Activated T-helper 1 cell treated with anti-CD3 and anti-CD28 coated beads, Interleukin-2, amount 50 U/mL, for 16 hours (primary cell): ENCODE measurements at places on chromosomes 6 and 20.

DNA sequence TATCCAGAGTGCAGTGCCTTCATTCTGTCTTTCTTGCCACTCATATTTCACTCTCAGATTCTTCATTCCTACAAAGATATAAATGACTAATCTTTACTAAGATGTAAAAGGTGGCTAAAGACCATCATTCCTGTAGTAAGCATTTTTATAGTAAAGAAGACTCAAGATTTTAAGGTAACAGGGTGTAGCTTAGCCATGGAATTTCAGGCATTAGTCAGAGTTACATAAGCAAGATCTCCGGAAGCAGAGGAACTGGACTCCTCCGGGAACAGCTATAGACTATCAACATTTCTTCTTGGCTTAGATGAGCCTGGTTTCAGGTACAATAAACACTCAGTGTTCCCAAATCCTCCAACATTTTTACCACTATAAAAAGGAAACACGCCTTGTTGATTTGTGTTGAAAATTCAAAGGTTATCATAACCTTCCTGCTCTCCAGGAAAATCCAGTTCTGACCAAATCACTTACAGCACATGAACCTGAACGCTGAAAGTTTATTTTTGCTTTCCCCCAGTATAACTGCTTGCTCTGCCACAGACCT is 23.7 kb downstream of the SERPINB1 start:
- DNase-seq: no peak

- no peak for DNase-seq
These were observed 110.1 kb downstream of the GPR63 start for GRCh38 chr6:96727144-96727543.

GRCh38 chr6:138272533-138273315 is 54.4 kb upstream of the PBOV1 start:
- DNase-seq: no peak

DNA sequence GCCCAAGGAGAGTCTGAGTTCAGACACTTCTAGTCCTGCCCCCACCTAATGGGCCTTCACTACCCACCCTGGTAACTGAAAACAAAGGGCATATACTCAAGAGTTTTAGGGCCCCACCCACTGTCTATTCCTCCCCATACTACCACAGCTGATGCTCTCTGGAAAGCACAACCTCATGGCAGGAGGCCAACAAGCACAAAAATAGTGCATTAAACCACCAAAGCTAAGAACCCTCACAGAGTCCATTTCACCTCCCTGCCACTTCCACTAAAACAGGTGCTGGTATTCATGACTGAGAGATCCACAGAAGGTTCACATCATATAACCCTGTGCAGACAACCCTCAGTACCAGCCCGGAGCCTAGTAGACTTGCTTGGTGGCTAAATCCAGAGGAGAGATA is 132.1 kb upstream of the ADGRB3 start:
- DNase-seq: no peak

DNA sequence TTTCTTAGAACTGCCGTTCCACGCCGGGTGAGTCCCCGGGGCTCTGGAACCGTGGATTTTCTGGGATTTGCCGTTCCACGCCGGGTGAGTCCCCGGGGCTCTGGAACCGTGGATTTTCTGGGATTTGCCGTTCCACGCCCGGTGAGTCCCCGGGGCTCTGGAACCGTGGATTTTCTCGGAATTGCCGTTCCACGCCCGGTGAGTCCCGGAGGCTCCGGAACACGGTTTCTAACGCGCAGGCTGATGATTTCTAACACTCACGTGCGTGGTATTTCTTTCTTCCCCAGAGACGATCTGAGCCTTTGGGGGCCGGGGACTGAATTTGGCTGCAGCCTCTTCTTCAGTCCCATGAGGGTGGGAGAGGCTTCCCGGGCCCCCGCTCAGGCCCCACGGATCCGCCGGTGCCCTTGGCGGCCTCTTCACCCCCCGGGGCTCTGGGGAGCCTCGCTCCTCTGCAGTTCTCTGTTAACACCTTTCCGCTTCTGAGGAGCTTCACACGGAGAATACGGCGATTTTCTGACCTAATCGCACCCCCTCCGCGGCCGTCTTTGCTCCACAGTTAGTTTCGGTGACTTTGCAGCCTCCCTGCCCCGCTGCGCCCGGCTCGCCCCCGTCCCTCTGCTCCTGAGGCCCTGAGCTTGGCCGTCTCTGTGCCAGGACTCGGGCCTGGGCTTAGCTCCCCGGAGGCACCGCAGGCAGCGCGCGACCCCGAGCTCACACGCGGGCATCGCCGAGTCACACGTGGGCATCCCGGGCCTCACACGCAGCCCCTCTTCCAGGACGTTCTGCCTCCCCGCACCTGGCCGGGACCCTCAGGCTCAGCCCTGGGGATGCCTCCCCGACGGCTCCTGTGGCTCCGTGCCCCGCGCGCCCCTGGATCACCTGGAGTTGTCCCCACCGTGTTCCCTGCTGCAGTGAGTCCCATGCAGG is 7.2 kb upstream of the KIF25 start:
- no peak for DNase-seq

DNA sequence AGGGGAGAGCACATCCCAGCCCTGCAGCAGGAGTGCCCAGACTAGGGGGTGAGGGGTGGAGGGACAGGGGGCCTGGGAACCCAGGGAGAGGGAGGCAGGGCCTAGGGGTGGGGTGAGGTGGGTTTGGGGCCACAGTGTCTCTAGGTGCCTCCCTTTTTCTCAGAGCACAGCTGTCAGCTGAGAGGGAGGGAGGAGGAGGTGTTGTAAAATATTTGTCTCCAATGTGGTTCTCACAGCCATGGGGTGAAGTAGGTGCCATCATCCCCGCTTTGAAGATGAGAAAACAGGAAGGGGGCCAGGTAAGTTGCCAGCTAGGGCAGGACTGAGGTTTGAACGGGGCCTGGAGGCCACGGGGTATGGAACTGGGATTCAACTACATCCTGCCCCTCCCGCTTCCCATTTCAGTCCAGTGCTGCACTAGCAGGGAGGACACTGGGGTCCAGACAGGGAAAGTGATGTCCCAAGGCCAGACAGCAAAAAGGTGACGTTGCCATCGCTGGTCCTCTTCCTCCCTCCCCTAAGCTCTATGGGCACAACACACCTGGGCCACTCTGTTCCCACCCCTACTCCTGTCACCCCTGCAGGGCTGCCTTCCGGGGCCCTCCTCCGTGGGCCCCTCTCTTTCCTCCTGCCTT is 20.3 kb downstream of the PACSIN1 start:
- DNase-seq: no peak

DNA sequence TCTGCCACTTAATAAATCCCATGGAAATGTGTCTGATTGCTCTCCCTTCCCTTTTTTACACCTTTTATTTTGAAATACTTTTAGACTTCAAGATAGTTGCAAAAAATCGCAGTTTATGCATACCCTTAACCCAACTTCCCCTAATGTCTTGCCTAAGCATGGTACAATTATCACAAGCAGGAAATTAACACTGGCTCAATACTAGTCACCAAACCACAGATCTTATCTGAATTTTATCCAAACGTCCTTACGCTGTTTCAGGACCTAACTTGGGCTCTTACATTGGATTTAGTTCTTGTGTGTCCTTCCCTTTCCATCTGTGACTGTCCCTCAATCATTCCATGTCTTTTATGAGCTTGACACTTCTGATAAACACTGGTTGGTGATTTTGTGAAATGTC is 146.3 kb downstream of the ZNF217 start:
- DNase-seq: no peak

GRCh38 chr6:9095729-9096128 is 660.4 kb upstream of the SLC35B3 start:
- no peak for DNase-seq

DNA sequence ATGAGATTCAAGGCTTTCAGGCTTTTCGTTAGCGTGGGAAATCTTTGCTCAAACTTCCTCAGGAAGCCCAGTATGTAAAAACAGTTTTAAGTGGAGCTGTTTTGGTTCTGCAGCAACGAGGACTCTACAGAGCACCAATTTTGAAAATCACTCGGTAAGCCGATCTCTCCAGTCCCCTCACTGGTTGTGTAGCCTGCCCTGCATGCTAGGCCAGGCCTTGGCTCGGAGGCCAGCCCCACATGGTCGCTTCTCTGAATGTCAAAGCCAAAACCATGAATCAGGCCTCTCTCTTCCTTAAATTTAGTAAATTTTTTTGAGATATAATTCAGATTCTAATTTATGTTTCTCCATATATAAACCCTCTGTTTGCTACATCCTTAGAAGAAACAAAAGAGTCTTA is 108.0 kb downstream of the CHD6 start:
- no peak for DNase-seq

DNA sequence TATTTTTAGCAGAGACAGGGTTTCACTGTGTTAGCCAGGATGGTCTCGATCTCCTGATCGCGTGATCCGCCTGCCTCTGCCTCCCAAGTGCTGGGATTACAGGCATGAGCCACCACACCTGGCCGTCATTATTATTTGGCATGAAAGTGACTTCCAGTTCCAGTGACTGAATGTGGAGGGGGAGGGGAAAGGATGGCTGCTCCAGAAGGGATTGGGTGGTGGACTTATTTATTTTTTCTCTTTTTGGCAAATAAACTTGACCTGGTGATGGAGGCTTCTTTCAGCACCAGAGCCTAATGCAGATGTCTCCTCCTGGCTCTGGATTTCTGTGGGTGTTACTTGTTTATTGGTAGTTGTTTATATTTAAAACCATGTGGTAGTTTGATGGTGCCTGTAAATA is 16.9 kb upstream of the SLC22A23 start:
- DNase-seq: no peak

DNA sequence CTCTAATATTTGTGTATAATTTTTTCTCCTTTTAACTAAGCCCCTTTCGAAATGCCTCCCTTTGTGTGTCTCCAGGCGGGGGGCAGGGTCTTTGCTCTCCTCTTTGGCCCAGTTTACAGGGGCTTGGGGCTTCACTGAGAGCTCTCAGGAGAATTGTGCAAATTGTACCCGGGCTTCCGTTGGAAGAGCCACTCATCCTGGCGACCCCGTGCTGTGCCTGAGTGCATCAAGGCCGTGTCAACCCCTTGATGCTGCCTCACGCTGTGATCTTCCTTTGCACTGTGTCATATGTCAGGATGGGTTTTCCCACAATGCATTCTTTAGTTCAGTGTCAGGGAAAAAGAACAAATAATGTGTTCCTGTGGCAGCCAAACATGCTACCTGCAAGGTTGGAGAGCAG is 118.0 kb upstream of the POU3F2 start:
- DNase-seq: no peak

- DNase-seq: no peak
These were observed 167.1 kb upstream of the ZNF337 start for GRCh38 chr20:25863536-25864325.

GRCh38 chr6:166575205-166575604 is 11.3 kb downstream of the RAMACL start:
- DNase-seq: no peak

DNA sequence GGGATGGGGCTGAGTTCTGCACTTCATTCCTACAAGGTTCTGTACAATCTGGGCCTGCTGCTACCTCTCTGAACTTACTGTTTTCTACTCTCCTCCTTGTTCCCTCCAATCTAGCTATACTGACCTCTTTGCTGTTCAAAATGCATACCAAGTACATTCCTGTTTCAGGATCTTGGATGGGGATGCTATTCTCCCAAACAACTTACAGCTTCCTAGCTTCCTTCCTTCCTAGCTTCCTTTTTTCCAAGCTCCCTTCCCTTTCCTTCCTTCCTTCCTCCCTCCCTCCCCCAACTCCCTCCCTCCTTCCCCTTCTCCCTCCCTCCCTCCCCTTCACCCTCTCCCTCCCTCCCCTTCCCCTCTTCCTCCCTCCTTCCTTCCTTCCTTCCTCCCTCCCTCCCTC is 117.9 kb downstream of the AHI1 start:
- no peak for DNase-seq

DNA sequence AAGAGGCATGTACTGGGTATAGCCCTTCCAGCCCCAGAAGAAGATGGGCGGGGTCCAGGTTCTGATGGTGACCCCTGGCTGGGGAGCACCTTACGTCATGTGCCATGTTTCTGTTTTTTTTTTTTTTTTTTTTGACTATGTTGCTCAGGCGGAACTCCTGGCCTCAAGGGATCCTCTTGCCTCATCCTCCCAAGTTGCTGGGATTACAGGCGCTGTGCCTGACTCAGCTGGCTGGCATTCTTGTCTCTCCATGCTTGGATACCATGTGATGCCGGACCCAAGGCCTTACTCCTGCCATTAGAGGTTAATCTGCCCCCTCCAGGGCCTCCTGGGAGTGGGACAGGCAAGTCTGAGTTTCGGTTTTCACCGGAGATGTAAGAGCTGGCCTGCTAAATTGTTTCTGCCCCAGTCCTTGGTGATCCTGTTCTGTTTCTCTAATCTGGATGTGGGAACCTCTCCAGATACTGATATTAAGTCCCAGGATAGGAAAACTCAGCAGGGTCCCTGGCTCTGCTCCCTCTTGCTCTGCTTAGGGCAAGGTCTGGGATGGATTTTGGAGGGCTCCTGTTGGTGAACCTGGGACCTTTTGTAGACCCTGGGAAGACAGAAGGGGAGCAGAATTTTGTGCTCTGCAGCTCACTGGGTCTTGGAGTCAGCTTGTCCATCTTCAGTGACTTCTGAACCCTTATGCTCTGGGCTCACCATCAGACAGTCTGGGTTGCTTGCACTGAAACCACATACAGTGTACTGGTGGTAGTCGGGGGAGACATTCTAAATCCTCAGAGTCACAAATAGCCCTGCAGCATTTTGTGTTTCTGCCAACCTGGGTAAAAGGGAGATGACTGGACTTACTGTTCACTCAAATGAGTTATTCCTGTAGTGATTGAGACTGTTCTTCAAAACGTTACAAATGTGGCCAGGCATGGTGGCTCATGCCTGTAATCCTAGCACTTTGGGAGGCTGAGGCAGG is 45.1 kb downstream of the PTK7 start:
- DNase-seq: no peak

GRCh38 chr20:47201074-47201730 is 155.3 kb downstream of the ZMYND8 start:
- no peak for DNase-seq

- DNase-seq: no peak
These were observed 13.5 kb upstream of the TAF4 start for GRCh38 chr20:62079166-62079565.

- no peak for DNase-seq
These were observed 103.2 kb upstream of the PRDM1 start for GRCh38 chr6:105982761-105983540.

DNA sequence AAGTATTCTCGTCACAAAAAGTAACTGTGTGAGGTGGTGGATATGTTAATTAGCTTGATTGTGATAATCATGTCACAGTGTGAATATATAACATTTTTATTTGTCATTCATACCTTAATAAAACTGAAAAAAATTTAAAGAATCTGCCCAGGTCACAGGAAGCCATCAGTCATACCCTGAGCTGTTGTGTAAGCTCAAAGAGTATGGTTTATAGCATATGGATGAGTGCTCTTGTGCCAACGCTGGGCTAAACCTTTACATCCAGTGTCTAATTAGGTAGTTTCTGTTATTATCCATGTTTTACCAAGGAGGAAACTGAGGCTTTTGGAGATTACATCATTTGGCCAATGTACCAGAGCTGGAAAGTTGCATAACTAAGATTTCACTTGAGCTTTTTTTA is 11.4 kb downstream of the PKIG start:
- no peak for DNase-seq

GRCh38 chr6:166344240-166344639 is 1.9 kb upstream of the SFT2D1 start:
- no peak for DNase-seq
